Central memory CD4-positive, alpha-beta T cell (primary cell): ENCODE measurements at places on chromosomes 6 and 20.
A peak's percentile ranks its signal among the peaks of the same experiment; 100 is the strongest.

DNA sequence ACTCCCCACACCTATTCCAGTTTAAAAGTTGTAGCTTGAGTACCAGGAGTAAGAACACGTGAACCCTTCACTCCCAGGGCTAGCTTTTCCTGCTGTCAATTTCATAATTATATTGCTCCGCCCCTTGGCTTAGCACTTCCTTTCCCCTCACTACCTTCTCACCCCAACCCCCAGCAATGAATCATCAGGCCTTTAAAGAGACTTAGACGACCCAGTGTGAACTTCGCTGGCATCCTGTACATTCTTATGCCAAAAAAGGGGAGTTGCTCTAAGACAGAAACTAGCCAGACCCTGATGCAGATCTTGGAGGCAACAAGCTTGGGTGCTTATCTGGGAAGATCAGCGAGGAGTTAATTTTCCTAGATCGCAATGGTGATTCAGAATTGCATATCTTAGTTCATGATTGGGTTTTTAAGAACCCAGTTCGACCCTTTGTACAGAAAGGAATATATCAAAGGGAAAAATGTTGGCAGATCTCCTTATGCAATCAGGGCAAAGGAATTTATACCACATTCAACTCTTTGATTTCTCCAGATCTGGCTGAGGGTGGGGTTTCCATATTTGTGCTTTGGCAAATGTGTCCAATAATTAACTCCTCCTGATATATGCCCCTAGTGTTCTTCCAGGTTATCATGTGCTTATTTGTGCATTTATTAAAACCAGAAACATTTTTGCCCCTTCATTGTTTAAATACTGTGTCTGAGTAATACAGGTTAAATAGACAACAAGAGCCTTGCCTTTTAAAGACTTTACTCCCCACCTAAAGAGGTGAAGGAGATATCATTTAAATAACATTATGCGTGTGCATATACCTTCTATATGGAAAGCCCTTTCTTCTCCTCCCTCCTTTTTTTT, 8.1 kb upstream of the ATXN1 start:
- DNase-seq = peak; percentile 74

DNA sequence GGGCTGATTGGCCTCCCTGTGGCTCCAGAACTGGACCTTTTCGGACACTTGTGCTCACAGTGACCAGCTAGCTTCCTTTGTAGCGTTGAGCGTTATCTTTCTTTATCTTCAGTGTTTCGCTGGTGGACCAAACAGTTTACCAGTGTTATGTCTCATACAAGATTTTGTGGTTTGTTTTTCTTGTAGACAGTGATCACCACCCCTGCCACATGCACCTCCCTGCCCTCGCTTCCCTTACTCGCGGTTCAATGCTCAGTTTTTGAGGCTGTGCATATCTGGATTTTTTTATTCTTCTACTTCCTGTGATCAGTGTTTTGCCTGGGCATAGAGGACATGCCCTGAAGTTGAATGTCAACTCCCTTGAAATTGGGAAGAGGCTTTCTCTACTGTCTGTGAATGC, 16.4 kb downstream of the MYT1 start:
- no peak for DNase-seq

DNA sequence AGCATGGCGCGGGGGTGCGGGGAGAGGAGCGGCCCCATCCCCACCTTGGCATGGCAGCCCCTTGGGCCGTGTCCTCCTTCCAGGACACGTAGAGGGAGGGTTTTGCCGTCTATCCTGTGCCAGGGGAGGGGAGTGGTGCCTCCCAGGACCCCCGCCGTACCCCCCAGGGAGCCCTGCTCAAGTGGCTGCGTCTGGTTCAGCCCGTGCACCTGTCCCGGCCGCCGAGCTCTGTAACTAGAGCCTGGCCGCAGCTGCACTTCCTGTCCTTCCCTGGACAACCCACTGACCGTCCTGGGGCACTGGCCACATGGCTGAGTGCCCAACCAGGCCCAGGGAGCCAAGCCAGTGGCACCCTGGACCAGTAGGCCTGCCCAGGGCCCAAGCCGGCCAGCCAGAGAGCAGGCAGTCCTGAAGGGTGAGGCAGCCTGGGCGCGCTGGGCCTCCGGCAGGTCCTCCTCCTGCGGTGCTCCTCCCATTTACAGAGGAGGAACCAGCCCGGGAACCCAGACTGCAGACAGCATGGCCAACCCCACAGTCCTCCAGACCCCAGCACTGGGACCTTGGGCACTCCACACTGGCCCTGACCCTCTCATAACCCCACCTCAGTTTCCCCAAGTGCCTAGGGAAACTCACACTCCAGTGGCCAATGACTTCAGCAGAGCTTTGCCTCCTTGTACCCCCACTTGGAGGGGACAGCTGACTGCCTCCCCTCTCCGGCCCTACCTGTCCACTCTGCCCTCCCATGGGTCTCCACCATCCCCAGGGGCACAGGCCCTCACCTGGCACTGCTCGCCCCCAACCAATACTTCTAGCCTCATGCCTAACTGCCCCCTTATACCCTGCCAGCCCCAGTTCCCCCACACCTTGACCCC, 8.7 kb downstream of the LAMA5 start:
- no peak for DNase-seq

GRCh38 chr20:62482146-62482809, 6.5 kb upstream of the GATA5 start:
- DNase-seq = no peak

DNA sequence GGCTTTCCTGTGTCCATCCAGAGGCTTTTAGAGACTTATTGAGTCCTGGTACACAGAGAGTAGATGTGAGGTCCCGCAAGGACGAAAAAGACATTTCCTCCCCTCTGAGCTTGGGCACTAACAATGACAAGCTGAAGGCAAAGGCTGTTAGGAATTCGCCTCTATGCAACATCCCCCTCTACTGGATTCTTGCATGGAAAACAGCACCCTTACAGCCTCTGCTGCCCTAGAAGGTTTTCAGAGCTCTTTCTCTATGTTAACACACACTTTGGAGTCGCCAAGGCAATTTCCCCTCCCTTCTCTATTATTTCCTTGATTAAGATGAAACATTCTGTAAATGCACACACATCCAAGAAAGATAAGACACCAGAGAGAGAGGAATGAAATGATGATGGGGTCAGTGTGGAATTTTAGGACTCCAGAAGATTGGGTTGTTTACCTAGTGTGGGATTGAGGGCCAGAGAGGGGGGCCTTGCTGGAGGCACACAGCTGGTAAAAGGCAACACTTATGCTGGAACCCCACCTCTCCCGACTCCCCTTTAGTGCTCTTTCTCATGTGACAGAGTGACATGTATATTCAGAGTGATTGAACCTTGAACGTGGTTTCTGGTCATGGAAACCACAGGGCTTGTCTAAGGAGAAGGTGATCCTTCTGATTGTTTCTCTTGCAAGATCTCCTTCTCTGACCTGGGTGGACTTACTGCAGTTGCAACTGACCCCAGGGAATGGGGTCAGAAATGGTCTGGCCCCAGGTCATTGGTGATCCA, 300.7 kb downstream of the CLIC5 start:
- DNase-seq = peak; percentile 62

DNA sequence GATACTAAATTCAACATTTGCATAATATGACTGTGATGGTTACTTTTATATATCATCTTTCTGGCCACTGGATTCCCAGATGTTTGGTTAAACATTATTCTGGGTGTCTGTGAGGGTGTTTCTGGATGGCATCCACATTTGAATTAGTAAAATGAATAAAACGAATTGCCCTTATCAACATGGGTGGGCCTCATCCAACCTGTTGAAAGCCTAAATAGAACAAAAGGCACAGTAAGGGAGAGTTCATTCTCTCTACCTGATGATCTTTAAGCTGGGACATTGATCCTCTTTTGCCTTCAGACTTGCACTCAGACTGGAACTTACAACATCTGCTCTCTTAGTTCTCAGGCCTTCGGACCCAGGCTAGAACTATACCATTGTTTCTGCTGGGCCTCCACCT, 57.6 kb downstream of the CD24 start:
- DNase-seq = no peak

DNA sequence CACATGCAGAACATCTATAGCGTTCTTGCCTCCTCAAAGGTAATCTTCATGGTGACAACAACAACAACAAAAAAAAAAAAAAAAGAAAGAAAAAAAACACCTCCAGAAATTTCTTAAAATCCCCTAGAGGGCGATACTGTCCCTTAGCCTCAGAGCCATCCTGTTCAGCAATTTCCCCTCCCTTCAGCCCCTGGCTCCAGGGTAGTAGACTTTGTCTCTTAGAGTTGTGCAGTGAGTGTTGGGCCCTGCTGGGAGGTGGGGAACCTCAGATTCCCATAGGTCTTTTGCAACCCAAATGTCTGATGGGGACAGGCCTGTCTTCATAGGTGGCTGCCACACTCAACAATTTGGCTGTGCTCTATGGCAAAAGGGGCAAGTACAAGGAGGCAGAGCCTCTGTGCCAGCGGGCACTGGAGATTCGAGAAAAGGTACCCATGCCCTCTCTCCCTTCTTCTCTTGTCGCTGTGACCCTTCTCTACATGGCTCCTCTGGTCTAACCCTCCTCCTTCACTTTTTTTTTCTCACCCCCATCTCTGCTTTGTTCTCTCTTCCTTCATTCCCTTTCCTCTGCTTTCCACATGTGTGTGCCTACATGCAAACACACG, 6.0 kb upstream of the PTK7 start:
- no peak for DNase-seq

- DNase-seq = no peak
Observed at GRCh38 chr6:114649298-114649697, 306.5 kb upstream of the HS3ST5 start.

GRCh38 chr6:49328051-49328744, 134.9 kb downstream of the MMUT start:
- DNase-seq = no peak

DNA sequence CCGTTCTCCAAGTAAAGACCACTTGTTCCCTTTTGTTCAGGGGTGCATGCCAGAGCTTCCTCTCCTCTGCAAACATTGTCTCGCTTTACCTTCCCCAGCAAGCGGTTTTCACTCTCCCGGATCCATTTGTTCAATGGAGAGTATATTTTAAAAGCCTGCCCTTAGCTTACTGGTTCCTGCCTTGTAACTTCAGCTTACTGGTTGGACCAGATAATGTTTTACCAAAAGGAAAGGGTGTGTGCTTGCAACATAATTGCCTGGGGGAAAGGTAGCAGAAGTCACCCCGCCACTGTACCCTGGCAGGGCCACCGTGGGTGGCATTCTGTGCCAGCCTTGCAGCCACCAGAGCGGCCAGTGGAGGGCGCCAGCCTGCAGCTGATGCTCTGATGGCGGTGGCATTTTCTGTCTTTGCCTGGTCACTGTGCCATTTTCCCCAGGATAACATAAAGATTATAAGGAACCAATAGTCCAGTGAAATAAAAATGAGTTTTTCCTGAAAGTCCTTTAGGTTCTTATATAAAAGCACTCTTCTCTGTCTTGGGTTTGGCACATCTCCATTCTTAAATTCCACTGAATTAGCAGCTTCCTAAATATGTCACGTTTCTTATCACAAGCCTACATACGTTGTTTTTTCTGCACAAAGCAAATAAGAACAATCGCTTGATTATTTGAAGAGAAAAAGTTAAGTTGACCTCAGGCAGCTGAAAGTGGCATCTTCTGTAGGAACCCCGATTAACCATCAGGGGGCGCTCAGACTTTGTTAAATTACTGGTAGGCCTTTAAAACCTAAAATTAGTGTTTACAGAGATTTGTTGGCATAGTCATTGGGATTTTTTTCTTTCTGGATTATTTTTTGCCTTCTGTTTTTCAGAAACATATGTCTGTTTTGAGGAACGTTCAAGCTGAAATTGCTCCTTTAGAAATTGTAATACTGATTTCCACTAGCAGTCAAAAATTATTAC, 67.4 kb upstream of the XRN2 start:
- DNase-seq = peak; percentile 54

DNA sequence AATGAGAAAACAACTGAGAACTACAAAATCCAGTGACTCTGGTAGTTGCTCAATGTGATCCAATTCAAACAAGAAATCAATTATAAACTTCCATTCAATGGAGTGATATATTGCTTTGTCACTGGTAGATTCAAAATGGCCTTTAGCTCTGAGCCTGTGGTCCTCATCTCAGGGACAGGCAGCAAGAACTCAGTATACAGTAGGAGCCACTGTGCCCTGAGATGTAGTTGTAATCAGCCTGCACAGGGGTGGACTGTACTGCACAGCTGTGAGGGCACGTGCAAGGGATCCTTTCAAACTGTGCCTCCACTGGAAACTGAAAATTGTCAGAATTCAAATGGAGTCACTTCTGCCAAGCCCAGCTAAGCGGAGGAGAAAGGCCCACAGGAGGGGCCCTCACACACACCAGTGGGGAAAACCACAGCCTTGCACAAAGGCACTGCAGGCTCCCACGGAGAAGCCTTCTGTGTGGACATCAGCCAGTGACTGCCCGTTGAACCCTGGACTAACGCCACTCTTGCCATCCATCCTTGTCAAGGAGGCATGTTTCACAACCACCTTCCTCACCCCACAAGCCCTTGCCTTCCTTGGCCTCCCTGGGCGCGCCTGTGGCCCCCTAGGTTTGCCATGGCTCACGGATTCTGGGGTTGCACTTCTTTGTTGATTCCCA, 186.7 kb downstream of the SMOC2 start:
- DNase-seq = no peak

GRCh38 chr6:167799033-167799821, 27.5 kb upstream of the AFDN start:
- DNase-seq = no peak

- no peak for DNase-seq
Observed at GRCh38 chr6:19210849-19211590, 626.1 kb upstream of the ID4 start.

GRCh38 chr20:41649489-41649888, 31.3 kb upstream of the CHD6 start:
- no peak for DNase-seq

DNA sequence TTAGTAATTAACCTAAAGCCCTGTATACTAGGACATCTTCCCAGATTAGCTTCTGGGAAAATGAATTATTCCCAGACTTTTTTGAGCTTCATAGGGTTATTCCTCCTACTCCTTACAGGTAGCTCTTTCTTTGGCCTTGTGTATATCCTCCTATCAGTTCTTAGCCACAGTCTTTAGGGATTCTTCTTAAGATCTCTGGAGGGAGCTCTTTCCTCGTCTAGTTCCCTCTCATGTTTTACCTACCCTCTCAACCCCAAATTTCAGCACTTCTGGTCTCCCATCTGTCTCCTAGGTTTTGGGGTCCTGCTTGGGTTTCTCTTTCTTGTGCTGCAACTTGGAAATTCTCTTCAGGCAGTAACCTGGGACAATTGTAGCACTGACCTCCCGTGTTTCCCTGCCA, 46.4 kb upstream of the SLC35B3 start:
- DNase-seq = no peak

GRCh38 chr20:17904027-17904426, 64.6 kb downstream of the SNX5 start:
- DNase-seq = no peak

DNA sequence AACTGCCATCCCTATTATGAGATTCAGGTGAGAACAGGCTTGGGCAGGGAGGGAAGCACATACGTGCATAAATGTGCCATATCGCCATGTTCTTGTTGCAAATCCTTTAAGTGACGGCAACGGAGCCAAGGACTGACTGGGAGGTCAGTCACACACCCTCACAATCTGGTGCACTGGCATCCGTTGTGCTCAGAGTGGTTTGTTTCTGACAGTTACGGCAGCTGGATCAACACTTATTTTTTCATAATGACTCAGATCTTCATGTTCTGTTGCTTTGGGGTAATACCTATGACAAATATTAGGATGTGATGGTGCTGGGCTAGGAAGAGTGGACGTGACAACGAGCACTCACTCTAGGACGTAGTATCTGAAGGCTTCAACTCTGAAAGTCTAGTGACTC, 56.2 kb upstream of the PREP start:
- no peak for DNase-seq
